ENCODE measurements at places on chromosomes 7 and 10.

DNA sequence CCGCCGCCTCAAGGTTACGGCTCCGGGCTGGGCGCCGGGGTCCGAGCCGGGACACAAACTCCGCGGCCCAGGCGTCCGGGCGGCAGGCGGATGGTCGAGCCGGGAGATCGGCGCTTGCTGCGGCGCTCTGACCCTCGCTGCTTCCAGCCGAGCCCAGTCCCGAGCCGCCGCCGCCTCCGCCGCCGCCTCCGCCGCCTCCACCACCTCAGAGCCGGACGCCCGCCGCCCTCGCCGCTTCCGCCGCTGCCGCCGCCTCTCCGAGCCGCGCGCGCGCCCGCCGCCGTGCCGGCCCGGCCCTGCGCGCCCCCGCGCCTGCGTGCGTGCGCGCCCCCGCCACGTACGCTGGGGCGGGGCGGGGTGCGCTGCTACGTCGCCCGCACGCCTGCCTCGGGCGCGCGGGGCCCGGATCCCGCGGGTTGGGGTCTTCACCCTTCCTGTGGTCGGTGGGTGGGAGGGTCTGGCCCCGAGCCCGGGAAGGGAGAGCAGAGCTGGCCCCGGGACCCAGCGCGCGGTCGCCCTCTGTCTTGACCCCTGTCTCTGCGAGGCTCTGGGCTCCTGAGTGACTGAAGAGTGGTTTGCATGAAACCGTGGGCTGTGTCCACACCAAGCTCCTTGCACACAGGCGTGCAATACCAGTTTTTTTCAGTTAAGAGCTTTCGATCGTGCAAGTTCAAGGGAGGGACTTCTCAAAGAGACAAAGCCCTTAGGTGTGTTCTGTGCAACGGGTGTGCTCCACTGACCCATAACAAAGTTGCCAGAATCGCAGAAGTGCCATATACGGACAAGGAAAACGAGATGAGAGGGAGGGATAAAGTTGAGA is at the start of gene SMURF1:
SMURF1 (minus strand) TSS at position 256 of the 820 bp plus-strand sequence. CDS start 328 bp downstream, outside the sequence.
- no peak for DNase-seq

- DNase-seq: no peak
These were observed at the start of the genes DYDC1 and DYDC2 for GRCh38 chr10:80356563-80356988. TSS of gene DYDC1 (minus strand) at chr10:80356755. CDS start at chr10:80352601, 4,154 bp downstream. TSS of gene DYDC2 (plus strand) at chr10:80356781. CDS start at chr10:80362444, 5,663 bp downstream.

DNA sequence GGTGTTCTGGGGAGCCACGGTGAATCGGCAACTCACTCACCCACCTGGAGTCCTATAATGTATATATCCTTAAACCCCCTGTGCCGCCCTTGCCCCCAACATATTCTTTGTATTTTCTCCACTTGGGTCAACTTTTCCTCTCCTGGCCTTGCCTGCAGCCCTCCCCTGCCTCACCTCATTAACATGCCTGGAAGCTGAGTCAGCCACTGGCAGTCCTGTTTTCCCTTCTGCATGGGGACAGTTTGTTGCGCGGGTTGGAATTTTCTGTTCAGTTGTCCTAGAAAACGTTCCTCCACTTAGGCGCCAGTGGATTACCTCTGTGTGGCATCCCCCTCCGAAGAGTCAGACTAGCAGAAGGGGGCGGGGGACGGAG is 97.4 kb downstream of the C10orf105 start:
- no peak for DNase-seq

- DNase-seq: no peak
These were observed 84.2 kb upstream of the LRRN3 start for GRCh38 chr7:111006691-111007090.

- DNase-seq: no peak
These were observed 948 bp downstream of the ZNF138 start for GRCh38 chr7:64795176-64795575.

DNA sequence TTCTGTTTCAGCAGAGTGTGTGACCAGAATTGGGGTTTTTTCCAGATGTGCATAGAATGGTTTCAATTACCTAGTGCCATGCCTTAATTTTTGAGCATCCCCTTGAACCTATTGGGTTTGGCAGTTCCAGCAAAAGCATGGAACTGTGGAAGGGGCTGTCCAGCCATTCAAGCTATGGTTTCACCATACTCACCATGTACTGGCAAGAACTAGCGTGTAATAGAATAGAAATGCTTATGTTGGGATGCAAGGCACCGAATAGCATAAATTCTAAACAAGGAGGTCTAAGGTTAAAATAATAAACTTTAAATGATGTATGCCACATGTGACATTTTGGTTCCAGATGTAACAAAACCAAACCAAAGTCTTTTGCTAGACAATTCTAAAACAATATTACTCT is 91.4 kb downstream of the MTERF1 start:
- DNase-seq: no peak

- DNase-seq: no peak
These were observed 48.3 kb downstream of the ZNF783 start for GRCh38 chr7:149310113-149310836.

GRCh38 chr10:4353059-4353655 is 472.9 kb upstream of the AKR1E2 start:
- DNase-seq: no peak

- DNase-seq: no peak
These were observed 120.5 kb downstream of the CUX1 start for GRCh38 chr7:101937717-101938514.

DNA sequence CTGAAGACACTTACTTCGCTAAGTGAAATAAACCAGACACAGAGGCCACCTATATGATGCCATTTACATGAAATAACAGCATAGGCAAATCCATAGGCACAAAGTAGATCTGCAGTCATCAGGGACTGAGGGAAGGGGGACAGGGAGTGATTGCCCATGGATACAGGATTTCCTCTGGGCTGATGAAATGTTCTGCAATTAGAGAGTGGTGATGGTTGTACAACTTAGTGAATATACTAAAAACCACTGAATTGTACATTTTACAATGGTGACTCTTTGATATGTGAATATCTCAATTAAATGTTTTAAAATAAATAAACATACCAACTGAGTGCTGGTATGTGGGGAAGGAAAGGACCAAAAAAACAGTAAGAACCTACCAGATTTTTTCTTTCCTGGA is 20.4 kb downstream of the PPA1 start:
- DNase-seq: no peak

GRCh38 chr10:1126461-1126860 is 70.3 kb downstream of the WDR37 start:
- DNase-seq: no peak

DNA sequence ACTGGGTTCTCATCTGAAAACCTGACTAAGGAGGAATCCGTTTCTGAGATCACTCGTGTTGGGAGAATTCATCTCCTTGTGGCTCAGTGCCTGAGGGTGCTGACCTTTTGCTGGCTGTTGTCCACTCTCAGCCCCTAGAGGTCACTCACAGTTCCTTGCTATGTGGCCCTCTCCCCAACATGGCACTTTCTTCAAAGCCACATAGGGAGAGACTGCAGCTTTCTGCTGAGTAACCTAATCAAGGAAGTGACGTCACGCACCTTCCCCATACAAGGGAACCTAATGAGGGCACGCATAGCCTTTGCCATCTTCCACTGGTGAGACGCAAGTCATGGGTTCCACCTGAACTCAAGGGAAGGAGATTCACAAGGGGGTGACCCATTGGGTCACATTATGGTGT is 23.2 kb downstream of the STEAP1B start:
- no peak for DNase-seq

GRCh38 chr10:68074775-68075549 is at the start of gene HERC4:
TSS of gene HERC4 (minus strand) at chr10:68075283. CDS start at chr10:68073108, 2,175 bp downstream.
- peak; percentile 18 for DNase-seq

Data from cortex of kidney (tissue), 1 donor.